WTC11 (cell line): ENCODE measurements at places on chromosomes 11 and 22. TPM values are rescaled to one million over a fixed set of nuclear protein-coding genes. Genes with fewer than 3 reads are reported as not detected.

DNA sequence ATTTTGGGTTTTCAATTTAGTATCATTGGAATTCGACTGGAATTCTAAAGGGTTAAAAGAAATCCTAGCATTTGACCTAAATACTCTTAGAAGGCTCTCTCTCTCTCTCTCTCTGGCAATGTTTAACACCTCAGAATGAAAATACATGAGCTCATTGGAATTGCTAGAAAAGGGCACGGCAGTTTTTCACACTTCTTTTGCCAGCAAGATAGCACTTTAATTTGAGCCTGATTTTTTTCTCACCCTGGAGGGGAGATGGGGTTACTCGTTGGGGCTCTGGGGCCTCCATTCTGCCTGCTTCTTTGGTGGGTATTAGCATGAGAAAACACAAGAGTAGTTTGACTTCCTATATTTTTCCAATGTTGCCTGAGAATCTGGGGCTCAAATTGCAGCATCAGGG, 22.8 kb upstream of the CLMP start:
- H3K36me3 ChIP-seq: no peaks in the 10 kb centered on the region
- peaks cover 45% of the 10 kb centered on the region for H3K4me1 ChIP-seq
- peak overlapping the region; percentile 84 for H3K27ac ChIP-seq

DNA sequence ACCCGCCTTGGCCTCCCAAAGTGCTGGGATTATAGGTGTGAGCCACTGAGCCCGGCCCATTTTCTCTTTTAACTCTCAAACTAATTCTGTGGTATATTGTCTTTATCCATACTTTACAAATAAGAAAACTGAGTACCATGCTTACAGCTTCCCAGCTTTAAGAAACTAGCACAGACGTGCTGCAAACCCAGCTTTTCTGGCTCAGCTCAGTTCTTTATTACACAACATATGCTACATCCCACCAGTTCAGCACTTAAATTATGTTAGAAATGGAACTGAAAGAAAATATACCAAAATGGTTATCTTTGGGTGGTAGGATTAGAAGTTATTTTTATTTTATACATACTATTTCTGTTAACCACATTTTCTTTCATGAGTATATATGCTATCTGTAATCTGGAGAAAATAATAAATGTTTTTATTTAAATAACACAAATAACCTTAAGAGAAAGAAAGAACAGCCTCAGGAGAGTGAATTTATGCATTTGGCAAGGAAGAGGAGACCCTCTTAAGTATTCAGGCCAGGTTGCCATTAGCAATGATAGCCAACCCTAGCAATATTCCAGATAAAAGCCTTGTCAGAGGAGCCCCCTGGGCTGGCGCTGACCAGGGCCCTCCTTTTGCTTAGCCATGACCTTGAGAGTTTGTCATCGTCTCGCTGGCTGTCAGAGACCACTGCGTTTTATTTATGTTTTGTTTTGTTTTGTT, 33.8 kb downstream of the SLN start:
- H3K36me3 ChIP-seq: no peaks in the 10 kb centered on the region
- no peak for DNase-seq
- no peak overlapping the region for H3K4me3 ChIP-seq
- no peak overlapping the region for H3K27ac ChIP-seq

DNA sequence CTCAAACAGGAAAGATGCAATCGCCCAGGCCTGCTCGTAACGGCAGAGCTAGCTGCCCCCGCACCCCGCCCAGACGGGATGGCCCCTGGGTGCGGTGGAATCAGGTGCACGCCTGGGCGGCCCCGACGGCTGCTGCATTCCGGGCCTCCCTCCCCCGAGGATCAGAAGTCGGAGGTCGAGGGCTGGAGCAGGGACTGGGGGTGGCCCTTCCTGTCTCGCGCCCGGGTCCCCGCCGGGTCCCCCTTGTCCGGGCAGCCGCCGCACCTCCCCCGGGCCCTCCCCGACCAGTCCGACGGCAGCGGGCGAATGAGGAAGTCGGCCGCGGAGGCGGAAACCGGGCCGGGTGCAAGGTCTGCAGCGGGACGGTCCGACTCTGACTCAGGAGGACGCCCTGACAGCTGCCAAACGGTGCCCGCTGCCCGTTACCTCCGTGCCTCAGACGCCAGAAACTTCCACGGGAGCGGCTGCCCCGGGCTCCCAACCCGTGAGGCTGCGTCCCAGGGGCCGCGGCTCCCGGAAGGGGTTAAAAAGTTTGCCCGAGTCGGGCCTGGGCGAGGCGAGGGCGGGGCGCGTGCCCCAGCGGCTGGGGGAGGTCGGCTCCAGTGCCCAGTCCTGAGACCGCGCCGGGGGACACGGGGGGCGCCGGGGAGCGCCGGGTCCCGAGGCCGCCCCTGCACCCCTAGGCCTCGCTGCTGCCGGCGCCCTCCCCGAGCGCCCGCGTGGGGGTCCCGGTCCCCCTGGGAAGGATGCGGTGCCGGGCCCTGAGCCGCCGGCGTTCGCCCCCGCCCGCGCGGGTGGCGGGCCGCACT, 663 bp downstream of the MYH9 start:
- peak overlapping the region; percentile 87 for H3K4me3 ChIP-seq
- peak overlapping the region; percentile 99 for H3K27ac ChIP-seq
- H3K36me3 ChIP-seq: peaks cover 3% of the 10 kb centered on the region
- H3K4me1 ChIP-seq: peaks cover 40% of the 10 kb centered on the region
- no peaks in the 10 kb centered on the region for H3K27me3 ChIP-seq

GRCh38 chr11:102676084-102676483, 29.5 kb downstream of the MMP27 start:
- DNase-seq: no peak
- H3K4me1 ChIP-seq: peaks cover 39% of the 10 kb centered on the region
- H3K36me3 ChIP-seq: no peaks in the 10 kb centered on the region
- H3K27me3 ChIP-seq: no peaks in the 10 kb centered on the region; the same call in 1 of the 2 replicates
- H3K4me3 ChIP-seq: no peak overlapping the region

- no peak overlapping the region for H3K27ac ChIP-seq
- no peaks in the 10 kb centered on the region; the same call in 1 of the 2 replicates for H3K36me3 ChIP-seq
- peaks cover 14% of the 10 kb centered on the region for H3K27me3 ChIP-seq
- DNase-seq: no peak
- no peak overlapping the region for H3K4me3 ChIP-seq
These were observed 38.0 kb upstream of the IL17RA start for GRCh38 chr22:17046566-17047348.

- no peaks in the 10 kb centered on the region for H3K27me3 ChIP-seq
- DNase-seq: no peak
- H3K4me1 ChIP-seq: peaks cover 5% of the 10 kb centered on the region; the same call in 1 of the 2 replicates
- H3K36me3 ChIP-seq: peaks cover 28% of the 10 kb centered on the region
These were observed 16.7 kb downstream of the CLDN5 start for GRCh38 chr22:19507534-19507861.

GRCh38 chr22:40436505-40437431, 66.4 kb downstream of the SGSM3 start:
- no peaks in the 10 kb centered on the region for H3K27me3 ChIP-seq
- H3K27ac ChIP-seq: peak overlapping the region; percentile 22
- no peak overlapping the region for H3K4me3 ChIP-seq

DNA sequence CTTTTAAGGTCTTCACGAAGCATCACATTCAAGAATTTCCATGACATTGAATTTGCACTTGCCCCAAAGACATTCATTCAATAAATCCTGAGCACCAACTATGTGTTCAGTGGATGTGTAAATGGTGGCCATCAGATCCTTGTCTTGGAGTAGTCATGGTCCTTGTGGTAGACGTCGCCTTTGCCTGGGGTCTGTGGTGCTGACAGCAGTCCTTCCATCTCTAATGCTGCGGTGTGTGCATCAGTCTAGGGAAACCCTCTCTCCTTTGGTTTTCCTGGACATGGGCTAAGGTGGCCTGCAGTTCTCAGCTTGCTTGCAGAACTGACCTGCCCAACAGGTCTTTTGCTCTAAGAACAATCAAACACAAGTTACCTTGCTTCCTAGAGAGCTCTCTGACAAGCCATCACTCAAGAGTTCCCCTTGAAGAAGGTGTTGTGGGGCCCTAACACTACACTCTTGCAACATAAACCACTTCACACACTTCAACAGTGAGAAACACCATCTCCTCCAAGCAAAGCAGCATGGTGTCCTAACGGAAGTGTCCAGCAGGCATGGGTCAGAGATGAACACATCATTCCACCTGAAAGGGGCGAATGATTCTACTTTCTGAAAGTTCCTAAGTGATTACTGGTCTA, 72.1 kb downstream of the BUD13 start:
- H3K4me1 ChIP-seq: peaks cover 24% of the 10 kb centered on the region
- H3K27ac ChIP-seq: no peak overlapping the region
- no peak for DNase-seq

GRCh38 chr11:93229876-93230275, 32.1 kb upstream of the SLC36A4 start:
- no peaks in the 10 kb centered on the region for H3K36me3 ChIP-seq
- H3K27me3 ChIP-seq: peaks cover 3% of the 10 kb centered on the region; the same call in 1 of the 2 replicates
- DNase-seq: no peak
- H3K27ac ChIP-seq: no peak overlapping the region

GRCh38 chr11:46299451-46299961, 22.0 kb downstream of the CREB3L1 start:
- no peaks in the 10 kb centered on the region for H3K27me3 ChIP-seq
- H3K4me3 ChIP-seq: no peak overlapping the region
- H3K27ac ChIP-seq: no peak overlapping the region
- no peak for DNase-seq
- peaks cover 21% of the 10 kb centered on the region for H3K4me1 ChIP-seq

DNA sequence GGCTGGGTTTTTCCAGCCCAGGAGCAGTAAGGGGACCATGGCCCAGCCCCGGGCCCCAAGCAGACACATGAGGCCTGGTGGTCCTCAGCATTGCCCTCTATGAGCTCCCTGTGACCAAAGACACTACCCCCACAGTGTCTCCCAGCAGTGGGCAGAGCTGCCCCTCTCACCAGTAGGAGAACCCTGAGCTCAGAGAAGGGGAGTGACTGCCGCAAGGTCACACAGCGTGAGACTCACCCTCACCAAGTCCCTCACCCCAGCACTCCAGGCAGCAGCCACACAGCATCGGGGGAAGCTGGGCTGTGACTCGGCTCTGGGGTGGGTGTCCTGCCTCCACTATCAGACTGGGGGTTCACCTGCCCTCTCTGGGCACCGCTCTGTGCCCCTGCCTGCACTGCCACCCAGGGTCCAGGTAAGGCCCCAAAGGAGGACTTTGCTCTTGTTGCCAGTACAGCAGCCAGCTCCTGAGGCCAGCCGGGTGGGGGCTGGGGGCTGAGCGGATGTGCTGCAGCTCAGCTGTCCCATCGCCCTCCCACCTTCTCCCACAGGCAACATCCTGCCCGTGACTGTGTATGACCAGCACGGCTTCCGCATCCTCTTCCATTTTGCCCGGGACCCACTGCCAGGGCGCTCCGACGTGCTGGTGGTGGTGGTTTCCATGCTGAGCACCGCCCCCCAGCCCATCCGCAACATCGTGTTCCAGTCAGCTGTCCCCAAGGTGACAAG, 7.9 kb upstream of the SH3BP1 start:
- peaks cover 15% of the 10 kb centered on the region for H3K4me1 ChIP-seq
- H3K27me3 ChIP-seq: no peaks in the 10 kb centered on the region
- no peak overlapping the region for H3K4me3 ChIP-seq

DNA sequence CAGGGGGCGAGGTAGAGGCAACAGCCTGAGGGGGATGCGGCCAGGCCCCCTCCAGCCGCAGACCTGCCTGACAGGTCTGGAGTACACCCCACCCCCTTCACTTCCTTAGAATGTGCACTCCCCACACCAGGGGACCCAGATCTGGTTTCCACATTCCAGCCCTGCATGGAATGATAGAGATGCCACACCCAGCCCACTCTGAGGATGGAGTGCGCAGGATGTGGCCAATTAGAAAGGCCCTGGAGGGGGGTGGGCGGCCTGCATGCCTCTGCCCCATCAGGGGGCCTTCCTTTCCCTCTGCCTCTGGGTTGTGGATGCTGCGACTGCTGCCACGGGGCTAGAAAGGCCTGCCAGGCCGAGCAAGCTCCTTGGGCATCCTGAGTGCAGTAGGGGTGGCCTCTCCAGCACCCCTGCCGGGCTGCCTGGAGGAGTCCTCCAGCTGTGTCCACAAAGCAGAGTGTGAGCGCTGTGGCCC, 28.2 kb upstream of the MGAT3 start:
- peaks cover 43% of the 10 kb centered on the region for H3K4me1 ChIP-seq
- H3K27ac ChIP-seq: peak overlapping the region; percentile 96
- peaks cover 13% of the 10 kb centered on the region for H3K36me3 ChIP-seq
- 0 out of 2 replicates have a peak overlapping the region, but pooled peaks have one; percentile 6 for H3K4me3 ChIP-seq
- H3K27me3 ChIP-seq: no peaks in the 10 kb centered on the region
- DNase-seq: peak; percentile 90

GRCh38 chr11:119784421-119784820, 55.4 kb upstream of the NECTIN1 start:
- H3K4me1 ChIP-seq: peaks cover 21% of the 10 kb centered on the region
- H3K36me3 ChIP-seq: no peaks in the 10 kb centered on the region
- H3K27ac ChIP-seq: no peak overlapping the region
- H3K27me3 ChIP-seq: no peaks in the 10 kb centered on the region; the same call in 1 of the 2 replicates
- no peak for DNase-seq
- no peak overlapping the region for H3K4me3 ChIP-seq

GRCh38 chr11:11988099-11988651, 20.3 kb downstream of the DKK3 start:
- no peaks in the 10 kb centered on the region for H3K27me3 ChIP-seq
- H3K36me3 ChIP-seq: peaks cover 10% of the 10 kb centered on the region
- H3K4me1 ChIP-seq: peaks cover 27% of the 10 kb centered on the region
- H3K4me3 ChIP-seq: no peak overlapping the region
- H3K27ac ChIP-seq: no peak overlapping the region

PTPRCAP gene
- total RNA-seq: 3.5 to 4.0 TPM (median 3.6 TPM) in 3 replicates

PTGDR2 gene
- 0.07 to 0.14 TPM (median 0.14 TPM) in 3 replicates for total RNA-seq

SHISA8 gene
- 2.1 to 2.4 TPM (median 2.2 TPM) in 3 replicates for total RNA-seq

STT3A gene
- 139 to 146 TPM (median 144 TPM) in 3 replicates for total RNA-seq

RNF215 gene
- total RNA-seq: 25.4 to 28.6 TPM (median 27.6 TPM) in 3 replicates

TRIM29 gene
- total RNA-seq: 0.11 to 0.39 TPM (median 0.27 TPM) in 3 replicates

TEX12 gene
- not detected in 3 replicates for total RNA-seq
